ENCODE measurements at places on chromosomes 4 and X.

GRCh38 chr4:3791910-3792542, 25.8 kb downstream of the ADRA2C start:
- peak; percentile 57 for DNase-seq

DNA sequence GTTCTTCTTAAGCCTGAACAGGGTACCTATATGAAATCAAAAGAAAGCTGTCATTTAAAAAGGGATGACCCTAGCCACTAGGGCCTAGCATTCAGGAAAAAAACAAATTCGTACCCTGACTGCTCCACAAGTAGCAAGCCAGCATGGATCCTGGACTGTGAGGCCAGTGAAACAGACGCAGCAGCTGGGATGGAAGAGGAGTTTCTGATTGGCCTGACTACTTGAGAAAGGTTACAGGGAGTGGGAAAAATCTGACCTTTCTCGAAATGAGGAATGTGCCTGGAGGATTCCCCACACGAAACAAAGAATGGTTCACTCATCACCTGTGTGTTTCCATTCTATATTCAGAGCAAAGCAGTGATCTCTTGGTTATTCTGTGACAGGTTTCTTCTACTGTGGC, 87.6 kb upstream of the JADE1 start:
- DNase-seq = no peak

DNA sequence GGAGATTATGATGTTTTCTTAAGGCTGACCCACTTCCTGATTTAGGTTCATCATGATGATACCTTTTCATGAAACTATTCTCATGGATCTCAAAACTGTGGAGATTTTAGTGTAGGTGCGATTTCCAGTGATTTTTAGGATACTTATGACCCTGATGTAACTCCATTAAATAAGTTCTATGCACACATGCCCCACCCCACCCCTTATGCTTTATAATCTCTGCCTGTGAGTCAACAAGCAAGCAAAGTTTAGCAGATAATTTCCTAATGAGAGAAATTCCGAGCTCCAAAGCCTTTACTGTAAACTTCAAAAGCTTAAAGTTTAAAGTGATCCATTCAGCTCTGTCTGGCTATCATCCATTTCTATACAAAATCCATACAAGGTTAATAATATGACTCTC, 56.4 kb downstream of the C4orf33 start:
- DNase-seq = no peak

DNA sequence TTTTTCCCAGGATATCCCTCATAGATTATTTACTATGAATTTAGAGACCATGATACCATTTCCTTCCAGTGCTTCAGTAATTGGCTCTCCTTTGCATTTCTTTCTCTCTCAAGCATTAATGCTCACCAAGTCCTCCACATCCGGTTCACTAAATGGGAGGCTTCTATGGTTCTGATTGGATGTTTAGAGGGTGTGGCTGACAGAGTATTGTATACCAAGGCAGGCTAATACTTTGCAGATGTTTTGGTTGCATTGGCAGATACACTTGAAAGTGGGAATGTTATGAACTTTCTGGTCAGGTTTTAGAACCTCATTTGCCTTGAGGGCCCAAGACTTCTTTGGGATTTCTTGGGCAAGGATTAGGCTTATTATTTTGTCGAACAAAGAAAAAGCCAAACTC, 24.2 kb downstream of the CBLL2 start:
- no peak for DNase-seq

- no peak for DNase-seq
Measured at GRCh38 chrX:123203772-123204171, 19.7 kb downstream of the GRIA3 start.

- peak; percentile 69 for DNase-seq
Measured at GRCh38 chr4:167234316-167234881, at the start of gene SPOCK3. Gene SPOCK3, minus strand, starts transcription at chr4:167234494.

- no peak for DNase-seq
Measured at GRCh38 chr4:155173371-155173770, 35.1 kb upstream of the NPY2R start.

GRCh38 chr4:187301923-187302322, 578.3 kb upstream of the FAT1 start:
- DNase-seq = peak; percentile 21

- no peak for DNase-seq
Measured at GRCh38 chr4:165394275-165394674, 15.5 kb downstream of the CPE start.

DNA sequence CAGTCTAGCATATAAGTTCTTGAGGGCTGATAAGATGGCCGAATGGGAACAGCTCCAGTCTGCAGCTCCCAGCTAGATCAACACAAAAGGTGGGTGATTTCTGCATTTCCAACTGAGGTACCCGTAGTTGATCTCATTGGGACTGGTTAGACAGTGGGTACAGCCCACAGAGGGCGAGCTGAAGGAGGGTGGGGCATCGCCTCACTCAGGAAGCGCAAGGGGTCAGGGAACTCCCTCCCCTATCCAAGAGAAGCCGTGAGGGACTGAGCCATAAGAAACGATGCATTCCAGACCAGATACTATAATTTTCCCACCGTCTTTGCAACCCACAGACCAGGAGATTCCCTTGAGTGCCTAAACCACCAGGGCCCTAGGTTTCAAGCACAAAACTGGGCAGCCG, 109.0 kb downstream of the RPS6KA6 start:
- DNase-seq = no peak

DNA sequence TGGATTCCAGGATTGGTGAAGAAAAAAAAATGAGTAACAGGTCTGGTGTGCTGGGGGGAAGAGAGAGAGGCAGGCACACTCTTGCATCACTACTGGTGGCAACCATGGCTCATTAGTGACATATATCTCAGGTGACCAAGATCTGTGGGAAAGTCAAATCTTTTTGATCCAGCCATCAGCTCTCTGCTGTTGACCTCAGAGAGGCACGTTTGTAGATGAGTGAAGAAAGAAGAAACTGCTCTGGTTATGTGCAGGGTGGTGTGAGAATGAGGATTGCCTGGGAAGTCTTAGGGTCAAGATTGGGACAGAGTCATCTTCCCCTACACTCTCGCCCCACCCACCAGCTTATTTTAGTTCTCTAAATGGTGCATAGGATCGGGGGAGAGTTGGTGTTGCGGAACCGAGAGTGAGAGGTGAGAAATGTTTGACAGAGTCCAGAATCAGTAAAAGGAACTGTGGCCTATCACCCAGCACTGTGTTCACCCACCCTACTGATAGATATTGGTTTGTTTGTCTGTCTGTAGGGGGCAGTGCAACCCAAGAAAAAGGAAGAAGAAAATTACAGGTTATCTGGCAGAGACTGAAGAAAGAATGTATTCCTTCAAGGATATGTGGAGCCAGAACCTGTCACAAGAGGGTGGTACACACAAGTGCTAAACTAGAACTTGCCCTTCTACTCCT, 21.9 kb downstream of the ARMCX6 start:
- DNase-seq = peak; percentile 47

- DNase-seq = no peak
Measured at GRCh38 chr4:53014881-53015280, 152.8 kb downstream of the RASL11B start.

GRCh38 chr4:130705023-130705422, 1609.1 kb downstream of the C4orf33 start:
- DNase-seq = no peak

DNA sequence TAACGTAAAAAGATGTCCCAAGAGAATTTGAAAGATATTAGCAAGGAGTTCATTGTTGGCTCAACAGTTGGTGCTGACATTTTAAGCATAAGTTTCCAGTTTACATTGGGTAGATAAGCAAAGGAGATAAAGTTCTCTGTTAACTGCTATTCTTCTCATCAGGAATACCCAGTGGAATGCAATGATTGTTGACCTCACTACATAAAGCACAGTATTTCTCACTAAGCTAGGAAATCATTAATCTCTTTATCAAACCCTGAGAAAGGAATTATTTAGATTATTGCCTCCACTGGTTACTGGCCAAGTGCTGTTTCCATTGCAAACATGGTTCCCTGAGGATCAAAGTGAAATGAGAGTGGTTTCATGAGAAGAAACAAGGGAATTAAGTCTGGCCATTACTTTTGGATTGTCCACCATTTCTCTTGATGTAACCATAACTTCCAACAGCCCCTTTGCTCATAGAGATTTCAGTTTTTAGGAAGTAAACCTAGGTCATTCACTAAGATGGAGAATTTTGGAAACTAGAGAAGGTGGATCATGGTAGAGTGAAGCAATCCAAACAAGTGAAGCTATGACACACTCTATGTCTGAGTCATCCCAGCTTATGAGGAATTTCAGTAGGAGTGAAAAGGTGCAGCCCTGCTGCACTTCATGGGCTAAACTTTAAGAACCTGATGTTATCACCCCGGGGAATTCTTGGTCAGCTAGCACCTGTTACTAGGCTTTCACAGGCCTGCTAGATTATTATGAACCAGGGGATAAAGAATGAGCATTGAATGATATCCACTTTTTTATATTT, 163.4 kb downstream of the AREG start:
- no peak for DNase-seq

GRCh38 chr4:169151671-169152070, 119.1 kb downstream of the SH3RF1 start:
- peak; percentile 55 for DNase-seq

DNA sequence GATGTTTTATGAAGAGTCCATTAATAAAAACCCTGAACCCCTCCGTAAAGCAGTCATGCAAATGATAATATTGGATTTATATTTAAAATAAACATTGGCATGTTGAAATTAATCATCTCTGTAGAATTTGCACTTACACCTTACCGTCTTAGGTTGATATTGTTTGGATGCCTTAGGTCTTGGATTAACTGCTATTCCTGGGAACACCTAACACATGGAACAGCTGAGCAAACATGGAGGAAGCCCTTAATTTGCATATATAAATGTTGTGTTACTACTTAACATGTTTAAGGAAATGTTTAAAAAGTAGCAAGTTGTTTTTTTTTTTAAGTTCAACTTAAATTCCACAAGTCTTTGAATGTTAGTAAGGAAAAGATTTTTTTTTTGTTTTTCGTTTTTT, 62.5 kb downstream of the NSD2 start:
- DNase-seq = no peak

DNA sequence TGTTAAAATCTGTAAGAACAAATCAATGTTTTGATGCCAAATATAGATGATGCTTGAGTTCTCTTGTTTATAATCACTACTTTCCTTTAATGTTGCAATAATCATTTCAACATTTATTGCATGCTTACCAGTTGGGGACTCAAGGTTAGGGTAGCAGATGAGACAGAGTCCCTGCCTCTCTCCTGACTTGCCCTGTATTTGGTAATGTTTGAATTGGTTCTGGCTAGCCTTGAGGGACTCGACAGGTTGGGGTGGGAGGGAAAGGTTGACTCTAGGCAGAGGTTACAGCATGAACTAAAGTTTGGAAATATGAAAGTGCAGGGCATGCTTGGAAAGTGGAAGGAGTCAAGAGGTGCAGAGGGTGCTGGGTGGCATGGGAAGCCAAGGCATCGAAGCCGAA, 2.0 kb downstream of the SEC24B start:
- DNase-seq = no peak

GRCh38 chrX:10015723-10016518, 48.8 kb downstream of the CLDN34 start:
- DNase-seq = peak; percentile 65
